ENCODE measurements at places on chromosomes 11 and 22. TPM values are rescaled to one million over a fixed set of nuclear protein-coding genes. Genes with fewer than 3 reads are reported as not detected.
A peak's percentile ranks its signal among the peaks of the same experiment; 100 is the strongest.

LRRC74B gene
- 0.10 TPM for total RNA-seq

DNA sequence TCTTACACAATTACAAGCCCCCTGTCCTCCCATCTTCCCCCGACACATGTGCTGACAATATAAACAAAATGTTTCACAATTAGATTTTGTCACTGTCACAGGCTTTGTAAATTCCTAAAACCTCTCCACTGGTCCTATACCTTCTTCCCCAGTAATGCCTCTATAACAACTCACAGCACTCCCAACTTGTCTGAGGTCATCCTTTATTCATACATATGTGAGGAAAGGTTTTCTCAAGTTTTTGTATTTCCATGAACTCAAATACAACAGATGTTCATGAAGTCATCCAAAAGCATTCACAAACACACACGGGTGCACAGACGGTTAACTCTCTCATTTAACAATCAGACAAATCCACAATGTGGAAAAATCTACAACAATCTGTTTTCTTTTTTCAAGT, 1.9 kb downstream of the OR52H1 start:
- no peak for DNase-seq

TNNI2 gene
- not detected for total RNA-seq

GRCh38 chr11:7909585-7910285, 21.3 kb downstream of the OR10A6 start:
- DNase-seq, result no peak

DNA sequence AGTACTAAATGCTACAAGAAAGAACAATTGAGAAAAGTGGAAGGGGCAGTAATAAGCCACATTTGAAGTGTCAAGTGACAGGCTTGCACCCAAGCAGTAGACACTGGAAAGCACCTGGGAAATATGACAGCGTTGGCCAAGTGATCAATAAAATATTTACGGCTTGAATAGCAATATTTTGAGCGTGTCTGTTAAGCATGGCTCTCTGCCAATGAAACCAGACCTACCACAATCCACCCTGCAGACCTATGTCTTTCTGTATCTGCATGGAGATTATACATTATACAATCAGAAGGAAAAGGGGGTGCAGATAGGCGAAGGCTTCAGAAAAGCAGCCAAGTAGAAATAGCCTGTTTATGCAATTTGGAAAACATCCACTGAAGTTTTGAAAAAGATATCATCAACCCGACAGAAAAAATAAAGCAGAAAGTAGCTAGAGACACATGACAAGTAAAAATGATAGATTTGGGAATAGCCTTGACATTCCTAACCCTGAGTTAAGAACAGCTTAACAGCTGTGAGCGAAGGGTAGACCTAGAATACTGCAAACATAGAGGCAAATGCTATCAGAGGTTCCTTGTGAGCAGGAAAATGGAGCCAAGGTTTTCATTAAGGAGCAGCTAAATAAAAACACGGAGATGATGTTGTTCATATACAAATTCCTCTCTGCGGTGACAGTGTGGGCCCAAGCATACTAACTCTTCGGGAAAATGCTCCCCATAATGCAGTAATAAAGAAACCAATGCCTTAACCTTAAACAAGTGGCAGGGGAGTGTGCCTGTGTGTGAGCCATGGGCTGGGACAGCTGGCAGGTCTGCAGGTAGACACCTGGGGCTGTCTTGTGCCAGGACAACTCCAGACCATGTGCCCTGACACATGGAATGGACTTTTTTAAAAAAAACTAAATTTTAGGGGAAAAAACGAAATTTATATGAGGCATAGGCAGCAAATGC, 71.3 kb downstream of the ETS1 start:
- DNase-seq, result peak; percentile 6

ABCC8 gene
- total RNA-seq, result not detected

DNA sequence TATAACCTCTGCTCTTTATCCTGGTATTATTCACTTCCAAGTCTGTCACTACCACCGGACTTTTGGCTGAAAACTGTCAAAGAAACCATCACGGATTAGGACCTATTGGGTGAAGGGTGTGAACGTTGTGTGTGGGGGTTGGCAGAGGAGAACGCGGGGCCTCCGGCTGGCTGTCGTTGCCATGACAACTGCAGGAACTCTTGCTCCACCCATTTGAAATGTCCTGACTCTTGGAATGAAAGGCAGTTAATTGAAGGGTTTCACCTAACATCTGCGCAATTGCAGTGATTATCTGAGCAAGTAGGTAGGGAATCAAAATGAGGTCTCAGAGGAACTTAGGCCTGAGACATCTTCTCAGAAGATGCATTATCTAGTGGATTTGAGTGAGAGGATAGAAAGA, 60.9 kb upstream of the CLMP start:
- DNase-seq, result no peak

DNA sequence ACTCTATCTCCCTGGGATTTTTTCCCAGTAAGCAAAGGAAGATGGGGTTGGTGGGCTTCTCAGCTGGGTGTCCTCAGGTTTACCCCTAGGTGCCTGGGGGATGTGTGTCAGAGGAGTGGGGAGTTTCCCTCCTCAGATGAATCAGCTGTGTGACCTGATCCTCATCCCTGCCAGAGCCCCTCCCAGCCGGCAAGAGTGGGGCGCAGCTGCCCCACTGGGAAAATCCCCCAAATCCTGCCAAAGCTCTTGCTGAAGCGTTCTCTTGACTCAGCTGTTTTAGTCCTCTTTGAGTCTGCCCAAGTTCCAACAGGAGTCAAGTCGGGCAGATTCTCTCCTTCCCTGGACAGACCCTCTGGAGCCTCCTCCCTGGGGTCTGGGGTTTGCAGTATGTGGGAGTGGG, 6.0 kb downstream of the C11orf68 start:
- DNase-seq, result no peak

GRCh38 chr11:17777086-17777737, 42.6 kb downstream of the KCNC1 start:
- no peak for DNase-seq

MMP13 gene
- not detected for total RNA-seq

DAGLA gene
- total RNA-seq, result 0.94 TPM

- DNase-seq, result no peak
Observed at GRCh38 chr11:911031-911889, 650 bp upstream of the CHID1 start.

- no peak for DNase-seq
Observed at GRCh38 chr22:35590634-35591295, 26.4 kb downstream of the MB start.

DNA sequence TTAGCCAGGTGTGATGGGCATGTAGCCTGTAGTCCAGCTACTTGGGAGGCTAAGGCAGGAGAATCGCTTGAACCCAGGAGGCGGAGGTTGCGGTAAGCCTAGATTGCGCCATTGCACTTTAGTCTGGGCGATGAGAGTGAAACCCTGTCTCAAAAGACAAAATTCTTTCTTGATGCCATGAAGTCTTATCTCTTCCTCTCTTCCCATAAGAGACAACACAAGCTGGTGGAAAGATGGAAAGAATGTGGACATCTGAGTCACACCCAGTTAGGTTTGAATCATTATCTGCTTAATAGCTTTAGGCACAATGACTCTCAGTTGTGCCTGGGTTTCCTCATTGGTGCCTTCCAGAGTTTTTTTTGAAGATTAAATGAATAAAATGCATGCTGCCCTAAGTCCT, 35.3 kb downstream of the KREMEN1 start:
- no peak for DNase-seq

DNA sequence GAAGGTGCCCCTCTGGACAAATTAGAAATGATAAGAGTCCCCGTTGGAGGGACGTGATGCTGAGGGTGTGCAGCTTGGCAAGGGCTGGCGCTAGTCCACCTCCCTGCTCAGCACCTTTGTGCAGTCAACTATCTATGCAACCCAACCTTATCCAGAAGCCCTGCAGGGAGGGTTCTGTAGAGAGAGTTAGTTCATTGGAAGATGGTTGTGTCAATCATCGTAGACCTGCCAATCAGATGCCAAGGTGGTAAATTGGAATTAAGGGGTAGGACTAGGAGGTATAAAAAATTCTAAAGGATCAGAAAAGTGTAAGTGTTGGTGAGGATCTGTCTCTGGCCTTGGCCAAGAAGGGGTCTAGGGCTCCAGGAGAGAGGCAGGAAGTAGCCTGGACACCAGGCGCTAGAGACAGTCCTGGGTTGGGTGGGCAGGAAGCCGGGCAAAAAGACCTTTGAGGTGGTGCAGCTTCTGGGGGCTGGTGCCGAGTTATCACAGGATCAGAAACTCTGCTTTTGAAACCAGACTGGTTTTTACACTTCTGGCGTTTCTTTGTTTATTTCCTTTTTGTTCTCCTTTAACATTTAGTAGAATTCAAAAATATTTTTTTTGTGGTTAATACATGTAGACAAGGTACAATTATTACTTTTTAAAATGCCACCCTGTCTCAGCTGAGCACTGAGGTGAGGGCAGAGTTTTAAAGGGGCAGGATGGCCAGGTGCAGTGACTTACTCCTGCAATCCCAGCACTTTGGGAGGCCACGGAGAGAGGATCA, 1.6 kb downstream of the C1QTNF6 start:
- DNase-seq, result peak; percentile 96

GRCh38 chr11:83092488-83093384, 21.0 kb upstream of the RAB30 start:
- DNase-seq, result no peak

- no peak for DNase-seq
Observed at GRCh38 chr22:31681349-31682345, 19.6 kb upstream of the PISD start.

DNA sequence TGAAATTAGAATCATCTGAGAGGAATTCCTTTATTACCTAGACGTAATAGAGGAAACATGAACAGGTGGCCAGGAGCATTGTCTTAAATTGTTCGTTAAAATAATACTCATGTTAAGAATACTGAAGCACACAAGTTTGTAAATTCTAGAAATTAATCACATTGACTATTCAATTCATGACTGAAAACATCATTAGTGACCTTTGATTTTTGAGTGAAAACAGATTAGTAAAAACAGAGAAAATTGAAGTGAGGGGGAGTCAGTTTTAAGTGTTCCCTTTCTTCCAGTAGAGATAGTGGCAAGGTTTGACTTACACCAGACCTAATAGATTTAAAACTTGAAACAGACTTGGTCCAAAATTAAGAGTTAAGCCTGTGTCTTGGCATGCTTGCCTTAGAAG, 1.4 kb downstream of the ZFP91 start:
- DNase-seq, result no peak

- no peak for DNase-seq
Observed at GRCh38 chr11:1597331-1597993, 632 bp downstream of the KRTAP5-2 start.

P4HA3 gene
- total RNA-seq, result not detected

SUSD2 gene
- 0.81 TPM for total RNA-seq

FREY1 gene
- total RNA-seq, result 1.8 TPM

CCND1 gene
- 3.6 TPM for total RNA-seq

DNA sequence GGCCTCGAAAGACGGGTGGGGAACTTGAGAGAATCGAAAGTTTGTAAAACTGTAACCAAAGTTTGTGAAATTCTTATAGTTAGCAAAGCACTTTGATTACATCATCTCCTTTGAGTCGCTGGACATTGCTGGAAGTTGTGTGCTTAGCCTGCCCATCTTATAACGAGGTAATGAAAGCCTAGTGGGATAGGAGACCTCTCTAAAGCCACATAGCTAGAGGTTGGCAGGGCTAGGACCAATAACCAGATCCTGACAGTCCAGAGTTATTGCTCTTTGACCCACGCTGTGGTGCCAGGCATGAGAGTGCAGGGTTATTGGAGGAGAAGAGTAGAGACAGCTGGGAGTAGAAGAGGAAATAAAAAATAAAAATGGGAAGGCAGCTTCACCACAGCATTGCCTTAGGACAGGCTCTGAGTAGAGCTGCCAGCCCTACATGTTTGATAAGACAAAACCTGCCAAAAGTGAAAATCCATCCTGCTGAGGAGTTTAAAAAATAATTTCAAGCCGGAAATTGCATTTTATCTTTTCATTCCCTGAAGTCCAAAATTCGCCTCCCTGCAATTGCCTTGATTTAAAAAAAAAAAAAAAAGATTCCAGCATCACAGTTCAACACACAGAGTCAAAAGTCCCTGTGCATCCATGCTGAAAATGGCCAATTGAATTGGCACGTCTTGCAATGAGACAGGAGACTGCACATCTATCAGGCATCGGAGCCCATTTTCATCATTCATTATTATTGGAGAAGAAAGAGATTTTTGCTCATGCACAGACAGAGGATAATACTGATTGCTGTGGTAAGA, 225.5 kb upstream of the POU2AF2 start:
- DNase-seq, result no peak

- no peak for DNase-seq
Observed at GRCh38 chr22:37931893-37932389, 21.5 kb downstream of the C22orf23 start.

All from CD4-positive, CD25-positive, alpha-beta regulatory T cell (primary cell).